ENCODE measurements at places on chromosomes 12 and 14.

GRCh38 chr12:68580911-68581310 is 29.8 kb upstream of the RAP1B start:
- DNase-seq: no peak

GRCh38 chr12:23169012-23169695 is 544.2 kb downstream of the ETNK1 start:
- no peak for DNase-seq

DNA sequence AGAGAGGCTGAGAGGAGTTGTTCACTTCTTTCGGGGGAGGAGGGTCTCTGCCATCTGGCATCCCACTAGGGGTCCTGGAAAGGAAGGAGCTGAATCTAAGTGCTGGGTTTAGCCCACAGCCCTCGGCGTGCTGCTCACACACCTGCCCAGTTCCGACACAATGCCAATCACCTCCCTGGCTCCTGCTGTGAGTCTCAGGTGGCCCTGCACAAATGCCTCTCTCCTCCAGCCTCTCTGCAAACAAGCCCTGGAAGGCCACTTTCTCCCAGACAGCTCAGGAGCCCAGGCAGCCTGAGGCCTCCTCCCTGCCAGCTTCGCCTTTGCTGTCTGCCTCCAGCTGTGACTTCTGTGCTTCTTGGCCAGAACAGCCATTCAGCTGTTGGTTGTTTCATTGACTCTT is 51.2 kb downstream of the SMIM41 start:
- DNase-seq: peak; percentile 65

GRCh38 chr14:61503167-61503801 is 181.9 kb downstream of the PRKCH start:
- DNase-seq: no peak

DNA sequence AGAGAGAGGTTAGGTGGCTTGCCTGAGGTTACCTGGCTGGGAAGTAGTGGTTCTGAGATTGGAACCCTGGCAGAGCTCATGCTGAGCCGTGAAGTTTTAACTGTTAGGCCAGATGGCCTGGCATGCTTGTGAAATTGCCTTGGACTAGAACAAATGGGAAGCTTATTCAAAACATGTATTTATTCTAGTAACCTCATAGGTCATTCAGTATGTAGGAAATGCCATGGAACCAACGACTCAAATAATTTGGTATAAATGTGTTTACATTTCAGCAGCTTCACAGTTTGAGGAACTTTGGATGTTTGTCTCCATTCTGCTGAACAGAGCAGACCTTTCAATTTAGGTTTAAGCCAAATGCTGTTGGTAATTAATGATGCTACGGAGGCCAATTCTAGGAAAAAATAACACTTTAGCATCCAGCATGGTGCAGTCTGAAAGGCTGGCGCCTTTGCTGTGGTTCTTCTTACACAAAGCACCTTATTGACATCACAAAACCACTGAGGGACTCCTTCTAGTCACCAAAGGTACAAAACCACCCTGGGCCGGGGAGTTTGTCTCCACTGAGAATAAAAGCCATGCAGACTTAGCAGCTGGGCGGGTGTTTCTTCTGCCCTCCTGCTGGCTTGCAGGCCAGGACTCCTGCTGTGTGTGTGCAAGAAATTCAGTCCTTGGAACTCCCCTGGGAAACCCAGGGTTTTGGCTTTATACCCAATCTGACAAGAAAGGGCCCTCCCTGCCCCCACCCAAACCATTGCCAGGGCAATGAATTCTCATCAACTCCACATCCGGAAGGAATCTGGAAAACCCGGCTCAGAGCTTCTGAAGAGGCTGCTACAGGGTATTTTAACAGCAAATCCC is 64.2 kb downstream of the ELK3 start:
- DNase-seq: no peak

DNA sequence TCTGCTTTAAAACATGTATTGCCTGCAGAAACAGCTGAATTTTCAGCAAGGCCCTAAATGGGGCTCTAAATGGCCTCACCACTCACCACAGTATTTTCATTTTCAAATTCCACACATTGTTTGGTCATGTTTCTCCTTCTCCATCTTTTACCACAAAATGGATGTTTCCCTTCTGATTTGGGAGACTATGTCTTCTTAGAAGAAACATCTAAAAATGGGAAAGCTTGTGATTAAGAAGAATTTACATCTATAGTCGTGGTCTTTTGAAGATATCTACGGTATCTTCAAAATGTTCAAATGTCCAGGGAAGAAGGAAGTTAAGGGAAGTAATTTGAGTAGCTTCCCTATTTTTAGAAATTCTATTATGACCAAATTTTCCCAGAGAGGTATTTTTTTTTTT is 20.7 kb upstream of the TUBA1C start:
- DNase-seq: no peak

- DNase-seq: no peak
Observed at GRCh38 chr12:42166501-42166900, 21.8 kb upstream of the GXYLT1 start.

GRCh38 chr12:103333676-103334075 is 162.1 kb downstream of the C12orf42 start:
- DNase-seq: no peak

DNA sequence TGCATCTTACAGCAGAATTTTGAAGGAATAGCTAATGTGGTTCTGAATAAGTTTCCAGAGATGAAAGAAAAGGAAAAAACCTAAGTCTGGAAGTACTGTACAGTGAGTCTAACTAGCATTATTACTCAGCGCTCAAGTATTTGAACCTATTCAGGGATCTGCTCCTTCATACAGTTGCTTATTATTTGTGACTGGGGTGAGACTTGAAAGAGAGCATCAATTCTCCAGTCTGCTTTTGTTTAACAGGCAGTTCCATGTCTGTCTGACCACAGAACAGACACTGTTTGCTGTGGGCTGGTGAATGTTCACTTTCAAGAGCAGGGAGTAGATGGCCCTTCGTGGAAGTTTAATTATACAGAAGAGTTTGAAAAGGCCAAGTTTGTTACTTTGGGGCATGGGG is 9.3 kb downstream of the ETV6 start:
- DNase-seq: no peak

- DNase-seq: no peak
Observed at GRCh38 chr12:9509464-9510161, 98.1 kb downstream of the KLRB1 start.

GRCh38 chr14:94602722-94603121 is 9.5 kb upstream of the SERPINA3 start:
- no peak for DNase-seq

DNA sequence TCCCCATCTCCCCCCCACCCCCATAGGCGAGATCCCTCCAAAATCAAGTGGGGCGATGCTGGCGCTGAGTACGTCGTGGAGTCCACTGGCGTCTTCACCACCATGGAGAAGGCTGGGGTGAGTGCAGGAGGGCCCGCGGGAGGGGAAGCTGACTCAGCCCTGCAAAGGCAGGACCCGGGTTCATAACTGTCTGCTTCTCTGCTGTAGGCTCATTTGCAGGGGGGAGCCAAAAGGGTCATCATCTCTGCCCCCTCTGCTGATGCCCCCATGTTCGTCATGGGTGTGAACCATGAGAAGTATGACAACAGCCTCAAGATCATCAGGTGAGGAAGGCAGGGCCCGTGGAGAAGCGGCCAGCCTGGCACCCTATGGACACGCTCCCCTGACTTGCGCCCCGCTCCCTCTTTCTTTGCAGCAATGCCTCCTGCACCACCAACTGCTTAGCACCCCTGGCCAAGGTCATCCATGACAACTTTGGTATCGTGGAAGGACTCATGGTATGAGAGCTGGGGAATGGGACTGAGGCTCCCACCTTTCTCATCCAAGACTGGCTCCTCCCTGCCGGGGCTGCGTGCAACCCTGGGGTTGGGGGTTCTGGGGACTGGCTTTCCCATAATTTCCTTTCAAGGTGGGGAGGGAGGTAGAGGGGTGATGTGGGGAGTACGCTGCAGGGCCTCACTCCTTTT is 2.7 kb downstream of the GAPDH start:
- no peak for DNase-seq

- peak; percentile 80 for DNase-seq
Observed at GRCh38 chr12:53984901-53985691, at the start of gene HOXC10. HOXC10 (plus strand) TSS chr12:53985146; CDS start chr12:53985260, 114 bp downstream.

- DNase-seq: no peak
Observed at GRCh38 chr14:58752289-58752688, 114.5 kb downstream of the DACT1 start.

- DNase-seq: no peak
Observed at GRCh38 chr14:74509587-74510222, 16.1 kb downstream of the ISCA2 start.

- DNase-seq: no peak
Observed at GRCh38 chr12:84875241-84875640, 37.4 kb downstream of the SLC6A15 start.

GRCh38 chr12:116766746-116767145 is 28.6 kb downstream of the RNFT2 start:
- no peak for DNase-seq

- DNase-seq: no peak
Observed at GRCh38 chr12:65465766-65466547, 187.5 kb downstream of the MSRB3 start.

GRCh38 chr12:55925371-55925770 is 2.3 kb downstream of the PYM1 start:
- DNase-seq: no peak

- no peak for DNase-seq
Observed at GRCh38 chr12:93587611-93588010, 15.1 kb downstream of the SOCS2 start.

DNA sequence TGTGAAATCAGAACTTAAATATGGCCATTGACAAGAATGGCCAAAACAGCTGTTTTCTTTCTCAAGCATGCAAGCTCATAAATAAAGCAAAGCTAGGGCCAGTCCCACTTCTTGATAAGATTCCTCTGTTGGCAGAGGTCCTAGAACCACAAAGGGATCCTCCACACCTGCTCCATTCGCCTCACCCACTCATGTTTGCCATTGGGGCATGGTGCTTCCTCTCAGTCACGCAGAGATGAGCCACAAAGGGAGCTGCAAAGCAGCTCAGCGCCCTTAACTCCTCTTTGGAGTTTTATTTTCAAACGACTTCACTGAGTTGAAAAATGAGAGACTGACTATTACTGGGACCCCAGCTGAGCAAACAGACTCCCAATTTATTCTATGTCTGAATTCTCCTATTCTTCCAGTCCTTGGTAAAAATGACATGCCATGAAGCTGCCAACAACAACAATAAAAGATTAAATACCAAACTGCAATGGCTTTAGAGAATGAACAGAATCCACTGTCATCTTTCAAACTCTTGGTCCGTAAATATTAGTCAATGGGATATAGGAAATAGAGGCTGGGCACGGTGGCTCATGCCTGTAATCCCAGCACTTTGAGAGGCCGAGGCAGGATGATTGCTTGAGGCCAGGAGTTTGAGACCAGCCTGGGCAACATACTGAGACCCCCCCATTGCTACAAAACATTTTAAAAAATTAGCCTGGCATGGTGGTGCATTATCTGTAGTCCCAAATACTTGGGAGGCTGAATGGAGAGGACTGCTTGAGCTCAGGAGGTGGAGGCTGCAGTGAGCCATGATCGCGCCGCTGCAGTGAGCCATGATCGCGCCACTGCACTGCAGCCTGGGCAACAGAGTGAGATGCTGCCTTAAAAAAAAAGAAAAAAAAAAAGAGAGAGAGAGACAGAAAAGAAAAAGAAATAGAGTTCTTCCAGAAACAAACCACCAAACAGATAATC is 16.4 kb downstream of the MANSC1 start:
- DNase-seq: peak; percentile 53

- DNase-seq: no peak
Observed at GRCh38 chr14:74616996-74617700, 5.1 kb upstream of the LTBP2 start.

Data from NCI-H748 treated with DMSO at 0.1 percent for 48 hours (cell line).